M059J (cell line): ENCODE measurements at places on chromosomes 1 and 21.
A peak's percentile ranks its signal among the peaks of the same experiment; 100 is the strongest.

GRCh38 chr21:35048706-35049617 lies at the start of gene RUNX1:
RUNX1 (minus strand) TSS chr21:35049302.
- peak; percentile 99 for DNase-seq

DNA sequence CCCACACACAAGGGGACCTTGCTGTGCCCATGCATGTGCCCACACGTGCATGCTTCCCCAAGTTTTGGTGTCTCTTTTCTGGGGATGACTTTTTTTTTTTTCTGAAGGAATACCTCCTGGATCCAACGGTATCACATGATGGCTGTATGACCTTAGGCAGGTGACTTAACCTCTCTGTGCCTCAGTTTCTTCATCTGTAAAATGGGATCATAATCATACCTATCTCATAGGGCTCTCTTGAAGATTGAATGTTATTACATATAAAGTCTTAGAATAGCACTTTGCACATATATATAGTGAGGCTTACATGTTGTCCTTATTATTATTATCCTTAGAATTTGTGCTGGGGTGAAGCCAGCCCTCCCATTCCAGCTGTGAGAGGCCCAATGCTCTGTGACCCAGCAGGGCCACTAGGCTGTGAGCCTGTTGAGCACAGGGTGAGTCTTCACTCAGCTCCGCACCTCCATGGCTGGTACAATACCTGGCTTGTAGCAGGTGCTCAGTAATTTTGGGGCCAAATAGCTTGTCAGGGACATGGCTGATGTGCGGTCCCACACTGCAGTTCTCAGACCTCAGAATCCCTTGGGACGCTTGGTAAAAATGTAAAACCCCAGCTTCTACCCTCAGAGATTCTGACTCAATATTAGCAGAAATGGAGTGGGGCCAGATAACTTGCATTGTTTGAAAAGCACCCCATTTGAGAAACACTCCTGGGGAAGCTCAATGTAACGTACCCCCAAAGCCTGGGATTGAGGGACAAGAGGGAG lies 20.6 kb downstream of the STUM start:
- DNase-seq = no peak

GRCh38 chr1:154329551-154330131 lies 4.3 kb downstream of the ATP8B2 start:
- DNase-seq = no peak

- DNase-seq = no peak
These were observed 33.8 kb downstream of the HS2ST1 start for GRCh38 chr1:86948212-86948611.

DNA sequence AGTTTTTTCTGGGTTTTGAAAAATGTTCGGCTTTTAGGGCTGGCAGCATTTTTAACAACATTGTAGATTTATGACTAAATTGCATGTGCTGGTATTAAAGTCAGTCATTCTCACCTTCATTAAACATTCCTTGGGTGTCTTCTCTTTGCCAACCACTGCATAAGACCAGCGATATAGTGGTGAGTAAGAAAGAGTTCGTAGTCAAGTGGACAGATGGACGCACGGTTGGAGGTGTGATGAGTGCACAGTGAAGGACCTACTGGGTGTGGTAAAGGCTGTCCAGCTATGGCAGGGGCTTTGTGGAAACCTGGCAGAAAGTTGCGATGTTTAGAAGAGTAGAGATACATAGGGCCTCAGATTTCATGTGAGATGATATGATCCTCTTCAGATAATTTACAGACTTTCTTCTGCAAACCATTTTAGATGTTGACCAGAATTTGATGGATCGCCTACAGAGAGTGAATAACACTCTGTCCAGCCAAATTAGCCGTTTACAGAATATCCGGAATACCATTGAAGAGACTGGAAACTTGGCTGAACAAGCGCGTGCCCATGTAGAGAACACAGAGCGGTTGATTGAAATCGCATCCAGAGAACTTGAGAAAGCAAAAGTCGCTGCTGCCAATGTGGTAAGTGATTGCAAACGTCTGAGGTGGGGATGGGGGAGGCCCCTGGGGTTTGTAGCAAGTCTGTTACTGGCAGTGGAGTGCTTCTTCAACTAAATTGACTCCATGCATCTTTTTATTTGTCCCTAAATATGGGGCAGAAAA lies 56.0 kb upstream of the LAMC2 start:
- no peak for DNase-seq

GRCh38 chr1:212507369-212507768 lies 74.6 kb downstream of the NENF start:
- no peak for DNase-seq

GRCh38 chr1:175232335-175232734 lies 39.8 kb upstream of the KIAA0040 start:
- no peak for DNase-seq

- DNase-seq = peak; percentile 26
These were observed 5.1 kb downstream of the CASZ1 start for GRCh38 chr1:10791105-10791951.

- DNase-seq = peak; percentile 20
These were observed 81.7 kb downstream of the AXDND1 start for GRCh38 chr1:179447489-179447888.

- DNase-seq = no peak
These were observed 20.7 kb downstream of the AGT start for GRCh38 chr1:230693221-230693620.

- no peak for DNase-seq
These were observed 132.6 kb downstream of the NTPCR start for GRCh38 chr1:233082778-233083550.

GRCh38 chr21:34243562-34243961 lies 120.2 kb upstream of the KCNE2 start:
- peak; percentile 38 for DNase-seq

GRCh38 chr1:210143465-210144062 lies 89.0 kb upstream of the SERTAD4 start:
- peak; percentile 72 for DNase-seq

GRCh38 chr1:209993061-209993830 lies 55.2 kb downstream of the SYT14 start:
- no peak for DNase-seq

GRCh38 chr1:24454673-24455072 lies 39.1 kb downstream of the NIPAL3 start:
- no peak for DNase-seq

GRCh38 chr1:30660241-30660640 lies 63.1 kb downstream of the MATN1 start:
- DNase-seq = no peak

- no peak for DNase-seq
These were observed 14.2 kb upstream of the EFNA1 start for GRCh38 chr1:155113450-155113980.

GRCh38 chr1:53644496-53644895 lies 94.5 kb downstream of the GLIS1 start:
- no peak for DNase-seq

GRCh38 chr21:15031790-15032357 lies 32.9 kb downstream of the NRIP1 start:
- peak; percentile 26 for DNase-seq

- no peak for DNase-seq
These were observed 27.1 kb upstream of the LRRC38 start for GRCh38 chr1:13540866-13541265.

- DNase-seq = no peak
These were observed 153.5 kb downstream of the LRRC40 start for GRCh38 chr1:70051926-70052325.

- DNase-seq = no peak
These were observed 138.1 kb upstream of the IRF2BP2 start for GRCh38 chr1:234748066-234748465.

GRCh38 chr1:29855561-29856160 lies 619.3 kb downstream of the PTPRU start:
- DNase-seq = peak; percentile 21

DNA sequence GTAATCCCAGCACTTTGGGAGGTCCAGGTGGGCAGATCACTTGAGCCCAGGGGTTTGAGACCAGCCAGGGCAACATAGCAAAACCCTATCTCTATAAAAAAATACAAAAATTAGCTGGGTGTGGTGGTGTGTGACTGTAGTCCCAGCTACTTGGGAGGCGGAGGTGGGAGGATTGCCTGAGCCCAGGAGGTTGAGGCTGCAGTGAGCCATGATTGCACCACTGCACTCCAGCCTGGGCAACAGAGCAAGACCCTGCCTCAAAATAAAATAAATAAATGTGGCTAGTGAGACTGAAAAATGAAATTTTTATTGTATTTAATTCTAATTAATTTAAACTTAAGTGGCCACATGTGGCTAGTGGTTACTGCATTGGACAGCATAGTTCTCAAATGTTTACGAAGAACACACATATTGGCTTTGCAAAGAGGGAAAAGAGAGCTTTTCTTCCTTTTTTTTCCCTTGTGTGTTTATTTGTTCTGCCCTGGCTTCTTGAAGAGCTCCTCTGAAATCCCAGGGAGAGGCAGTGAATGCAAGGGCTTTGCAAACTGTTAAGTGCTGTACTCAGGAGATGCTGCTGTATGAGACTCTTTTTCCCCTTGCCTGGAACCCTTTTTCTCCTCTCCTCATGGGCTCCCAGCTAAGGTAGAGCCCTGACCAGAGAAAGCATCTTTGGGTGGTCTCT lies 59.0 kb upstream of the RPL11 start:
- no peak for DNase-seq

DNA sequence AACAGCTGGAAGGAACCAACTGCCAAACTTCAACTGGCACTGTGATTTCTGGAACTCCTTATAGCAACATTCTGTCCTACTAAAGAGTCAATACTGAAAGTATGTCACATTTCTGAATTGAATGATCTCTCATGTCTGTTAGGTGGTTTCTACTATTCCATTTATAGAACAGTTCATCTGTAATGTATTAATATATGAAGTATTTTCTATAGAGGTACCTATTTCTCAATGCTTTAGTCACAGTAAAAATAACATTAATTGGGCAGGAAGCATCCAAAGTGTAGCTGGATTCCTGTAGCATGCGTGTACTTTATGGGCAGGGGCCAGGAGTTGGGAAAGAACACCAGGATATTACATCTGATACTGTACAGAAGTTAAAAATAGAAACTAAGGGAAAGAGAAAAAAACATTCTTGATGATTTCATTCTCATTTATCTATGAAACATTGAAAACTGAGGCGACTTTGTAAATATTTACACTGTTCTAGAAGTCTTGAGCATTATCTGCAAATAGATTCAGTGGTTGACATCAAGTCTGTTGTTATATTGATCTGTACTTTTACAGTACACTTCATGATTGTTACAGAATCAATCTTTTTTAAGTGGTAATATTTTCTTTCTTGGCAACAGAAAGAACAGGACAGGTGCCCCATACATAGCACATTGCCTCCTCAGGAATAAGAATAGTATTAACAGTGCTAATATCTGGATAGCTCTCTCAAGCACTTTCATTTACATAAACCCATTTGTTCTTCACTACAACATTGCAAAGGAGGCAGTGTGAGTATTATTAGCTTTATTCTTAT lies 6.2 kb upstream of the ZNF281 start:
- peak; percentile 96 for DNase-seq
